ENCODE measurements at places on chromosomes 1 and 21.

DNA sequence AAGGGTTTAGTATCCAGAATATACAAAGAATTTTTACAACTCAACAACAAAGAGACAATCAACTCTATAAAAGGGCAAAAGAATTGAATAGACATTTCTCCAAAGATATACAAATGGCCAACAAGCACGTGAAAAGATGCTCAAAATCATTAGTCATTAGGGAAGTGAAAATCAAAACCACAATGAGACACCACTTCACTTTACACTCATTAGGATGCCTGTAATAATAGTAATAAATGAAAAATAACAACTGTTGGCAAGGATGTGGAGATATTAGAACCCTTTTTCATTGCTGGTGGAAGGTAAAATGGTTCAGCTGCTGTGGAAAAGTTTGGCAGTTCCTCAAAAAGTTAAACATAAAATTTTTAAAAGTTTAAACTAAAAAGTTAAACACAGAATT lies 7.0 kb upstream of the ABCD3 start:
- DNase-seq = no peak

DNA sequence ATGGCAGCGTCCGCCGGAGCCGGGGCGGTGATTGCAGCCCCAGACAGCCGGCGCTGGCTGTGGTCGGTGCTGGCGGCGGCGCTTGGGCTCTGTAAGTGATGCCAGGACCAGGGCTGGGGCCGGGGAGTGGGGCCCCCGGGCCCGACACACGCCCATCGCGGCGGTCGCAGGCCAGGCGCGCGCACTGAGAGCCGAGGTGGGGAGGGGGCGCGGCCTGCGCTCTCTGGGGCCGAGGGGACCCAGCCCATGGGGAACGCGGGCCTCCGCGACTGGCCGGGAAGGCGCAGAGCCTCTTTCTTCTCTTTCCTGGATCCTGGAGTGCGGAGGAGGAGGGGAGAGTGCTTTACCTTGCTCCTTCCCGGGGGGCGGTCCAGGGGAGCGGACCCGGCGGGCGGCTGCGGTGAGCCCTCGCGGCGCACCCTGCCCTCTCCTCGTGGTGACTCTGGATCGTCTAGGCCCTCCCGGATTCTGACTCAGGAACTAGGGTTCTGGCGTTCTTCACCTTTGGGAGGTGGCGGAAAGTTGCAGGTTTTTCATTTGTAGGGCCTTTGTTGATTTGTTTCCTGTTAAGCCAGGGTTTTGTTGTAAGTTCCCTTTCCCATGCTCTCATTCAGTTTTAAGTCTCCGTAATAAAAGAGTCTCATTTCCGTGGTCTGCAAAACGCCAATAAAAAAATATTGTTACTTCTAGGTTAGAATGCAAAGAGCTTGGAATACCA lies 529 bp downstream of the MPZL1 start:
- no peak for DNase-seq

DNA sequence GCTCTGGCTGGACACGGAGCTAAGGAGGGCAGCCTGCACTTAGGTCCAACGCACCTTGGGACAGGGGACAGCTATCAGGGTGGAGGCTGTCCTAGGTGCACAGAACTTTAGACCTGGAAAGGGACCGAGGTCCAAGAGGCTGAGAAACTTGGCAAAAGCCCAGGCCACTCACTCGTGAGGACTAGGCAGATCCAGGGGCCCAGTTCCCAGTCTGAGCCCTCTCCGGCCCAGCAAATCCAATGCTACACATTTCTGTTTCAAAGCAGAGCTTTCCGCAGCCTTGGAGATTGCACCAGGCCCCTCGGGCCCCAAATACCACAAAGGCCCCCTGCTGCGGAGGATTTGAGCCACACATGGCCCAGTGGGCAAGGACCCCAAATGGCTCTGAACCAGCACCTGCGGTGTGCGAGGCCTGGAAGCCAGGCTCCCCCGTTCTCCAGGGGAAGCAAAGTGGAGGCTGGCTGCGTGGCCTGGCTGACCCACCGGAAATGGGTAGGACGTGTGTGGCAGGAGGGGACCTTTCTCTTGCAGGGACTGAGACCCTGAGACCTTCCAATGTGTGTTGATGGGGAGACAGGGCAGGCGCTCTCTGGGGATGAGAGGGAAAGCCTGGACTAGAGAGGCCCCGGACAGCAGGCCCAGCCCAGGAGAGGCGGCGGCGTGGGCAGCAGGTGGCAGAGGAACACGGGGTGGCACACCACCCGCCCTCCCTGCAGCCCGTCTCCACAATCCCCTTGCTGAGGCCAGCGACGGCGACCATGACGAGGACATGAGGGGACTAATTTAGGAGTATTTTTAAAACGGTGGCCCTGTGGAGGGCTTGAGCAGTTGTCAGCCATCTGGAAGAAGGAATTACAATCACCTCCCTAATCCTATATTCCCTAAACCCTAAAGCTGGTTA lies 118.7 kb downstream of the CASZ1 start:
- no peak for DNase-seq

DNA sequence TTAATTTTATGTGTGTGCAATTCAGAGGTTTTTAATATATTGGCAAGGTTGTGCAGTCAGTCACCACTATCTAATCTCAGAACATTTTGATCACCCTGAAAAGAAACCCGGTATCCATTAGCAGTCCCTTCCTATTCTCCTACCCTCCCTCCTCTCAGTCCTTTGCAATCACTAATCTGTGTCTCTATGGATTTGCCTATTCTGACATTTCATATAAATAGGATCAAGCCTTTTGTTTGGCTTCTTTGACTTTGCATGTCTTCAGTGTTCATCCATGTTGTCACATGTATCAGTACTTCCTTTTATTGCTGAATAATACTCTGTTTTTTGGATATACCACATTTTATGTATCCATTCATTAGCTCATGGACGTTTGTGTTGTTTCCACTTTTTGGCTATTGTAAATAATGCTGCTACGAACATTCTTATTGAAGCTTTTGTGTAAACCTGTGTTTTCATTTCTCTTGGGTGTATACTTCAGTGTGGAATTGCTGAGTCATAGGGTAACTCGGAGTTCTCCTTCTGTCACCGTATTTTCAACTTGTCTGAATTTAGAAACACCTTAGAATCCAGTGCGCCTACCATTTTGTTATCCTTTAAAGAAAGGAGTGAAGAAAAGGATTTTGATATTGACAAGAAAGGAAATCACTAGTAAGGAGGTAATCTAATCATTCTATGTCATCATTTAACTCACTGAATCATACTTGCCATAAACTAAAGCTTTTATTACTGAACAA lies 3.4 kb downstream of the CEP85 start:
- no peak for DNase-seq

GRCh38 chr1:180860535-180860934 lies 52.2 kb upstream of the KIAA1614 start:
- no peak for DNase-seq

GRCh38 chr1:52281518-52281917 lies 84.5 kb downstream of the CC2D1B start:
- no peak for DNase-seq

DNA sequence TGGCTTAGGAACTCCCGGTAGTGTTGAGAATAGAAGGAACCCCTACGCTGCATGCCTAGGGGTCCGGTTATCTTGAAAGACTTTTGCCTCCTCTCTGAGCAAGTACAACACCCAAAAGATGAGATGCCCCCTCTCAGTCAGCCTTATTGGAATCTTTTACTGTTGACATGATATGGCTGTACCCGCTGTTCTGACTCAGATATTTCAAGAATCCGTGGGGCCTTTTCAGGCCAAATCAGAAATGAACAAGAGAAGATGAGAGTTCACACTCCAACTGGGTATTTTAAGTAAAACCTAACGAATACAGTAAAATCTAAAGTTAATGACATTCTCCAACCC lies 164.2 kb downstream of the PPIAL4G start:
- DNase-seq = no peak

- no peak for DNase-seq
These were observed 90.6 kb upstream of the KCTD3 start for GRCh38 chr1:215476541-215476940.

DNA sequence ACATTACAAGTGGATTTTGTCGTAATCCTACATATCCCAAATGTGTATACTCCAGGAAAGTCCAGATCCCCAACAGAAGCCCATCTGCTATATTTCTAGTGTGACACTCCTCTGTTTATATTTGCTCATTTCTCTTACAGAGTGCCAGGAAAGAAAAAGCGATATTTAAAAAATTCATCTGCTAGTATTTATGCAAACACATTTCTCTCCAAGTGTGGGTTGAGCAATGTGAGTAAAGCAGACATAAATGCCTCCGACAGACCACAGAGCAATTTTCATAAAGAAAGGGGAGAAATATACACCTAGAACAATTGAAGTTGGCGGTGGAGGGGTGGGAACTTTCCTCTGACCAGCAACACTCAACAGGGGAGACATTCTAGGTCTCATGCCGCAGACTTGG lies 22.2 kb upstream of the RAP1A start:
- DNase-seq = no peak

DNA sequence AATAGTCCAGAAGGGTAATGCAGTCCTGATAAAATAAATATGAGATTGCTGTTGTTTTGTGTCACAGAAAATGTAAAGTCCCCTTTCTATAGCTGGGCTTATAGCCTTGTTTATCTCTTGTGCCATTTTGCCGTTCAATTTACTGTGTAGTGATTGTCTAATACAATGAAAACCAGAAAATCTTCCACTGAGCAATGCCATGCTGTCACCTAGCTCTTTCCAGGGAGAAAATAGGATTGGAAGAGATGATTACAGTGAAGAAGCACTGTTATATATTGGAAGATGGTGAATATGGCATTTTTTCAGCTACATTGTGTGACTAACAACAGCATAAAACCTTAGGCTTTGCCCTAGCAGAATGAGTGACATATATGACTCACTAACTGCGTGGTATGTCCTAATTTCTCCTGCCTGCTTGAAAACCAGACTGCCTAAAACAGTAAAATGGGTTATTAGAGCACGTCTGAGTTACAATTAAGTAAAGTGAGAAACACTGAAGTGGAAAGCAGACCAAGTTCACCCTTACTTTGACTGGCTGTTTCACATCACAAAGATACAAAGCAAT lies 332.4 kb upstream of the ZP4 start:
- no peak for DNase-seq

DNA sequence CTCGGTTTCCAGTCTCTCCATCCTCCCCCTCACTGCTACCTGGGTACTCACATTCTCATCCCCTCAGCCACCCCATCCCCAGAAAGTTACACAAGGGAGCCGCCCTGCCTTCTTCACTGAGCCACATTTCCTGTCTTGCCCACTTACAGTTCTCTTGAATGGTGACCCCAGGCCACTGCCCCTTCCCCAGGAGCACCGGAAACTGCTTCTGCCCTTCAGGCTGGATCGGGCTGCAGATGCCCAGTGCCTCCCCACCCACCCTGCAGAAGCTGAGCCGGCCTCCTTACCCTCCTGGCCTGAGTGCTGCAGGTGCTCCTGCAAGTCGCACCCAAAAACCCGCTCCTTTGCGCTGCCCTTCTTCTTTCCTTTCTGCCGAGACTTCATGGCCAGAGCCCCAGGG lies 450 bp downstream of the ARHGAP30 start:
- DNase-seq = peak; percentile 11

DNA sequence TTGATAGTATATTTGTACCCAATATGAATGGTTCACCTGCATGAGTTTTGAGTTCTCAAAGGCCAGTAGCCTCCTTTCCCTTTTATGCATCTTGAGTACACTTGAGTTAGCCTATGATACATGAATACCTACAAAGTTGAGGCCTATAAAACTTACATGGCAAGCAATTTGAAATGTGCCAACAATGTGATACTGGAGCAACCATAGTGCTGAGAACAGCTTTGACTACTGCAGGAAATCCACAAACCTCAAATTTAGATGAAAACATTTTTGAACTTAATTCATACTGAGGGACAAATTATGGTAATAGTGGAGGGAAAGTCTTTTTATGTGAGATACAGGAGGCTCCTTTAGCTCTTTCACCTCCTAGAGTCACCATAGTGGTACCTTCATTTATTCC lies 37.4 kb downstream of the LEPR start:
- DNase-seq = no peak

DNA sequence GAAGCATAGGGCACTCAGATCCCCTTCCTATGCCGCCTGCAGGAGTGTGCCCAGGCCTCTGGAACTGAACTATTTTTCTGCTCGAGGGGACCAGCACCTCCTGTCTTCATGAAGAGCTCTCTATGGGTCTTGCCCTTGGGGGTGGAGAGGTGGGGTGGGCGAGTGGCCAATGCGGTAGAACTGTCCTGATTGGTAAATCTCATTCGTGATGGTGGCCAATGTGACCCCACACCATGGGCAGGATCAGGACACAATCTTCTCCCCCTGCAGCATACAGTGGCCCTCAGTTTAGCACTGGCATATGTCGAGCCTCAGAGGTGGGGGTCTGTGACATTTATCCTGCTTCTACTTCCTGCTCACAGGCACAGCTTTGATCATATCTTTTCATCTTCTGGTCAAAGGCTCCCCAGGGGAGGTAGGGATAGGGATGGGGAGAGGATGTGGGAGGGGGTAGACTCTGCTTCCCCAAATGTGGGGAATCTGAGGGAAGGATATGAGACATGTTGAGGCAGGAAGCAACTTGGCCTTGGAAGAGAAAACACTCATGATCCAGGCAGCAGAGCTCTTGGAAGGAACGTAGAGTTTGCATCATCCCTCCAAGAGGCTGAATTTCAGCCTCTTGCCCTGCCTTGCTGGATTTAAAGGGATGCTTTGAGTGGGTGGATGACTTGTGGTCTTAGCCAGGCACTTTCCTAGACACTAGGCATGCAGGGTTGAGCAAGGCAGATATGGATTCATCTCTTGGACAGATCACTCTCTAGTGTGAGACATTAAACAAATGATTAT lies 81.8 kb downstream of the LAMC2 start:
- no peak for DNase-seq

DNA sequence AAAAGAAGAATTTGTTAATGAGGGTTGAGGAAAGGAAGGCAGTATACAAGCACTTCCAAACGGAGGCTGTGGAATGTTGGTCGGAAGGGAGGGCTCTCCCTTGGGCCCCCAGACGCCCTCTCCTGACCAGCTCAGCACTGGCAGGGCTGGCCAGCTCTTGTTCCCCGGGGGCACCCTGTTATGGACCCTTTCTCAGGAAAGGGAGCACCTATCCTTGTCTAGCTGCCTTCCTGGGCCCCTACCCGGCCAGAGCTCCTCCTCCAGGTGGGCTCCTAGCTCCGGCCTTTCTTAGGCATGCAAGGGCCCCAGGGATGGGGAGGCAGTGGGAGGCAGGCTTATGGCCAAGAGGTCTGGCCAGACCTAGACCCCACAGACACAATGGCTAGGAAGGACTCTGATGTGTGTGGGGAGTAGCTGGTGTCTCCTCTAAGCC lies 926 bp downstream of the BLACAT1 start:
- DNase-seq = no peak

- DNase-seq = no peak
These were observed 571.2 kb upstream of the USP24 start for GRCh38 chr1:55786396-55786795.

- no peak for DNase-seq
These were observed 49.6 kb upstream of the KCTD3 start for GRCh38 chr1:215517441-215517891.

GRCh38 chr21:37358397-37358796 lies 8.2 kb upstream of the DYRK1A start:
- DNase-seq = no peak

- no peak for DNase-seq
These were observed 10.4 kb downstream of the IBA57 start for GRCh38 chr1:228176024-228176395.

Data from CD4-positive, alpha-beta T cell (primary cell).